ENCODE measurements at places on chromosomes 12 and 14.

DNA sequence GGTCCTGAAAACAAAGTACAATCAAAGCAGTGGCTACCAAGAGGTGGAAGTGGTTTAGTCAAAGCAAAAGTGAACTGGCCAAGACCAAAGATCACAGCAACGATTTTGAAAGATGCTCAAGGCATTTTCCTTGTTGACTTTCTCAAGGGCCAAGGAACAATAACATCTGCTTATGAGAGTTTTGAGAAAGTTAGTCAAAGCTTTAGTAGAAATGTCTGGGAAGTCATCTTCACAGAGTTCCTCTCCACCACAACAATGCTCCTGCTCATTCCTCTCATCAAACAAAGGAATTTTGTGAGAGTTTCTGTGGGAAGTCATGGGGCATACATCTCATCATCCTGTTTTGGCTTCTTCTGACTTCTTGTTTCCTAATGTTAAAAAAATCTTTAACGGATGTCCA is 80.1 kb downstream of the PLEKHA5 start:
- no peak for DNase-seq

DNA sequence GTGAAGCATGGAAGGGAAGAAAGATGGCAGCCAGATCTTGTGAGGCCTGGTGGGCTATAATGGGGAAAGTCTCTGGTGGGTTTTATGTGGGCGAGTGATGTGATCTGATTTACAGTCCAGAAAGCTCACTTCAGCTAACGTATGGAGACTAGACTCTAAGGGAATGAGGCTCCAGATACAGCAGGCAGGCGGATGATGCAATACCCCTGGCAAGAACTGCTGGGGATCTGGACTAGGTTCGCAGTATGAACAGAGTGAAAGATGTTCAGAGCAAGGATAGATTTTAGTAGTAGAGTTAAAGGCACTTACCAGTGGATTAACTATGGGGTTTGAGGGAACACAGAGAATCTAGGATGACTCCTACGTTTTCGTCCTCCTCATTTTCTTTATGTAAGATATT is 253.1 kb downstream of the ANO2 start:
- DNase-seq = no peak

DNA sequence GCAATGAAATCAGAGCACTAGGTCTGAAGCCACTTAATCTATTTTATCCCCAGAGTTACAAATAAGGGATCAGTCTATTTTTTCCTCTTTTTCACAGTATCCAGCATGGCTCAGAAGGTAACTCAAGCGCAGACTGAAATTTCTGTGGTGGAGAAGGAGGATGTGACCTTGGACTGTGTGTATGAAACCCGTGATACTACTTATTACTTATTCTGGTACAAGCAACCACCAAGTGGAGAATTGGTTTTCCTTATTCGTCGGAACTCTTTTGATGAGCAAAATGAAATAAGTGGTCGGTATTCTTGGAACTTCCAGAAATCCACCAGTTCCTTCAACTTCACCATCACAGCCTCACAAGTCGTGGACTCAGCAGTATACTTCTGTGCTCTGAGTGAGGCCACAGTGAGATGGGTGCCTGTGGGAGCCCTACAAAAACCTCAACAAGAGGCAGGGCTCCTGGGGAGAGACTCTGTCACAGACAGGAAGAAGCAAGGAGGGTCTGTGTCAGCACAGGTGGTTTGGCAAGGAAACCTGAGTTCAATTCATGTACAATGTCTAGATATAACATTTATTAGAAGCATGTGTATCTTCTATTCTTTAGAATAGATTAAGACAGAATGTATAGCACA is 334.3 kb upstream of the OR4E1 start:
- DNase-seq = no peak

DNA sequence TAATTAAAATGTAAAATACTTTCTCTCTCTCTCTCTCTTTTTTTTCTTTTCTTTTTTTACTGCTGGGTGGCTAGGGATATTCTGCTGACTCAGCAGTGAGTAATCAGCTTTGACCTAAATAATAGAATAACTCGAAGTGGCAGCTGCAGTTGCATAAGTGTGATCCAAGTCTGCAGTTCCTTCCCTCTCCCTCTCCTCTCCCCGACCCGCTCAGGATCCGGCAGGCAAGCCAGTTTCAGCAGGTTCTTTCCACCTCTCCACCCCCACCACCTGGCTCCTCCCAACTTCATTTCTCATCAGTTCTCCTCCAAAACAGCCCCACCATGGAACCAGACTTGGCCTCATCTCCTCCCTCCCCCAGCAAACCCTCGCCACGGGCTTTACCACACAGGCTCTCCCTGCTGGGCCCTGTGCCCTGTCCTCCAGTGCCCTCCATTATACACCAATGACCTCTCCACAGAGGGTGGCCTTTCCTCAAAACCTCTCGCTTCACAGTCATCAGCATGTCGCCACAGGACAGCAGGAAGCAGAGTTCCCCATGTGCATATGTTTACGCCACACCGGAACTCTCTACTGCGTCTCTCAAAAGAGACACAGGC is 22.4 kb downstream of the SLC7A8 start:
- DNase-seq = peak; percentile 3

- DNase-seq = no peak
Measured at GRCh38 chr12:78600541-78600940, 264.0 kb upstream of the SYT1 start.

- DNase-seq = no peak
Measured at GRCh38 chr12:58368001-58368400, 426.6 kb downstream of the ATP23 start.

- no peak for DNase-seq
Measured at GRCh38 chr12:10753059-10753458, 29.9 kb upstream of the YBX3 start.

GRCh38 chr12:24966951-24967564 is 18.2 kb upstream of the BCAT1 start:
- no peak for DNase-seq

GRCh38 chr14:67562025-67562775 is 29.1 kb downstream of the PLEKHH1 start:
- DNase-seq = no peak

GRCh38 chr14:59249029-59249428 is 60.6 kb downstream of the DAAM1 start:
- no peak for DNase-seq

GRCh38 chr12:130470969-130471368 is 133.3 kb downstream of the PIWIL1 start:
- DNase-seq = no peak

DNA sequence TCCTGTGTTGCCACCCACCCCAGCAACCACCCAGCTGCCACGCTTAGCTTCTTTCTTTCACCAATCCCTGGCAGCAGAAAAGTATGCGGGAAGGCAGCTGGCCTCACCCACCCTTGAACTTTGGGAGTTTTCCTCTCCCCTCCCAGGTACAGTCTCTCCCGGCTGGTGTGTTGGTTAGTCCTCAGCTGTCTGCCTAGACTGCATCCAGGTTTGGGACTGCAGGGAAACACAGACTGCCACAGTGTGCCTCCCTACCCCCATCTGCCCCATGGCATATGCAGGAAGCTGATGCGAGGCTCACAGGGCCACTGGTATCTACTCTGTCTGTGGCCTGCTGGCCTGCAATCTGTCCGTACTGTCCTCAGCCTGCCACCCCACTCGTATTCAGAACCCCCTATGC is 2.1 kb downstream of the CD9 start:
- DNase-seq = no peak

GRCh38 chr14:59349258-59349701 is 115.9 kb downstream of the GPR135 start:
- DNase-seq = no peak

GRCh38 chr14:44979273-44979672 is 17.3 kb downstream of the TOGARAM1 start:
- DNase-seq = no peak

DNA sequence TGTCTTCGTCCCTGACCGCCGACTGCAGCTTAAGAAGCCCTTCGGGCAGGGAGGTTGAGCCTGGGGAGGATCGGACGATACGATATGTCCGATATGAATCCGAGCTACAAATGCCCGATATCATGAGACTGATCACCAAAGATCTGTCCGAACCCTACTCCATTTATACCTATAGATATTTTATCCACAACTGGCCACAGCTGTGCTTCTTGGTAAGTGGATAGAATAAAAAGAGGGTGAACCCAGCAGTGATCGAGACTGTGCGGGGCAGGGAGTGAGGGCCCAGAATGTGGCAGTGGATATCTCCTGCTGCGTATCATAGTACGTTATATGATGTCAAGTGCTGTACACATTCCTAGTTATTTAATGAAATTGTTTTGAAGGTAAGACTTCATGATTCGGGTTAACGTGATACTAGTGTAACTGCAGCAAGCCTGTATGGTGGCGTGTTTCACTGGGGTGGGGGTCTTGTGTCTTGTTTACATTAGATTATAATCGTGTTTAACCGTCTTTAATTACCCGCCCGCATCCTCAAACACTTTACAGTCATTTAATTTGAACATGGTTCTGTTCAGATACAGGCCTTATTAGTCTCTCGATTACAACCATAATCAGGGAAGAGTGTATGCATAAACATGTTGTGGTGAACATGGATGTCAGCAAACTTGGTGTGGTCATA is 1.3 kb downstream of the NAA30 start:
- DNase-seq = no peak

DNA sequence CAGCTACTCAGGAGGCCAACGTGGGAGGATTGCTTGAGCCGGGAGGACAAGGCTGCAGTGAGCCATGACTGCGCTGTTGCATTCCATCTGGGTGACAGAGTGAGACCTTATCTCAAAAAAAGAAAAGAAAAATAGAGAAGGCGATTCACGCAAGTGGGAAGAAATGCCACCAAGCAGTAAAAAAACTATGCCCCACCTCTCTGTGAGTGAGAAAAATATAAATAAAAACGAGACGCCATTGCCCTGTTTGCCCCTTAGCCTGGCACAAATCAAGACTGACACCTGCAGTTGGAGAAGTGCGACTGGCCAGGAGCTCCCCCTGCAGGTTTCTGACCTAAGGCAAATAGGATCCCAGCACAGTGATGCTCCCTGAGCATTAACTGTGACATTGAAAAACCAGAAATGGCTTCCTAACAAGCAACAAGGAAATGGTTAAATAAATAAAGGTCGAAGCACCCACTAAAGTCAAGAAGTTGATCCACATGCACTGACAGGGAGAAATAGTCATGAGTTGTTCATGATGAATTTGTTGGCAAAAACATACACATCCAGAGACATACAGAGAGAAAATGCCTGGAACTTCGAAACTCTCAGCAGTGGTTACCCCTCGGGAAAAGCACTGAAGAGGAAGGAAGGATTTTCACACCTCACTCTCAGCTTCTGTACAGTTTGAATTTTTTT is 21.1 kb downstream of the GSC start:
- DNase-seq = no peak

DNA sequence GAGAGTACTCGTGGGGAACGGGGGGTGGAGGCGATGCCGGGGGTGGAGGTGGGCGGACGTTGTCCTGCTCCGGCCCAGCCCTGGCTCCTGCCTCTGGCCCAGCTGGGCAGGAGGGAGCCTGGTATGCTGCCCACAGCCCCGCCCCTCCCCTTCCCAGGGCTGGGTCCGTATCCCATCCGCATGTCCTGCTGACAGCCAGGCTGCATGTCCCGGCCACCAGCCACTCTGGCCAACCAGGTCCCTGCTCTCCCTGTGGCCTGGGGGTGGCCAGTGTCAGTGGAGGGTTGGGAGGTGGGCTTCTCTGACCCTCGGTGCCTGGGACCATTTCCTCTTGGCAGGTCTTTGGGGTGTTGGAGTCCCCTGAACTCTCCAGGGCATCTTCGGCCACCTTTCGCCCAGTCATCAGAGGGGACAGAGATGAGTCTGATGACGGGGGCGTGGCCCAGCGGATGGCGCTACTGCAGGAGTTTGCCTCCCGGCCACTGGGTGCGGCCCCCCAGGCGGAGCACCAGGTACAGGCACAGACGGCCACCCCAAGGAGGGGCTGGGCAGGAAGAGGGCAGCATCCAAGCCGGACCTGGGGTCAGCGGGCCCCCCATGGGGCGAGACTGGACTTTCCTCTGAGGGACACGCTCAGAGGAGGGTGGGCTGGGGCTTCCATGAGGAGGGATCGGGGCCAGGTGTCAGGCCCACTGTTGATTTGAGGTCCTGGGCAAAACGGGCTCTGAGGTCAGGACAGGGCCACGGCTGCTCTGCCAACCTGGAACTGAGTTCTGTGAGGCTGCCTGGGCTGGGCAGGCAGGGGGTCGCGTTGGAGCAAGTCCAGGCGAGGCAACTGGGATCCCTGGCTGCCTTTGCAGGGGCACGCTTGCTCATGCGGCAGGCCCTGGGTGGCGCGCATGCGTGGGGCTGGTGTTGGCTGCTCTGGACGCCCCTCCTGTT is 20.2 kb downstream of the CEP170B start:
- DNase-seq = no peak

GRCh38 chr12:121711361-121712189 is 977 bp upstream of the TMEM120B start:
- peak; percentile 54 for DNase-seq

- DNase-seq = no peak
Measured at GRCh38 chr12:22535478-22535877, 8.9 kb downstream of the C2CD5 start.

DNA sequence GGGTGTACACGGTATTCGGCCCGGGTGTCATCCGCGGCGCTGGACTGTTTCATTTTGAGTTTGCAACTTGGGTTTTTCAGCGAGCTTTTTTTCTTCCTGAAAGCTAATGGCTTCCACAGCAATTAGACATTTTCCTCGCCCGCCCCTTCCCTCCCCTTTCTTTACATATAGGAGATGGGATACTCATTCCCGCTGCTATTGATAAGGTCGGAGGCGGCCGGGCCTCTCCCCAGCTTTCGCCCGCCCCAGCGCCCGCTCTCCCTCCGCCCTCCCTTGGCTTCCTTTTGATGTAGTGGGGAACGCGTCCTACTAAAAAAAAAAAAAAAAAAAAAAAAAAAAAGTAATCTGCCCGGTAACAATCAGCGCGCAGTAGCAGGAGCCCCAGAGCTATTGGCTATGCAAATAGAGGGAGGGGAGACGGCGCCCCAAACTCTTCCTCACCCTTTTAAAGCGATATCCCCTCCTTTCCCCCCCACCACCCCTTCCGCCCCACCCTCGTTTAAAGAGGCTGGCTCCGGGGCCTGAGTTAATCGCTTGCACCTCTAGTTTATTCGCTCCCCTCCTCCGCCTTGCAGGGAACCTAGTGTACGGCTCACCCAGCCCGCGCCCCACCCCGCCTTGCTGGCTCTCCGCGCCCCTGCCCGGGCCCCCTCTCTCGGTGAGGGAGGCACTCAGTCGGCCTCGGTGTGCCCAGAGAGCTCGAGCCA is 1.7 kb upstream of the CCND2 start:
- peak; percentile 19 for DNase-seq

GRCh38 chr12:27530157-27530922 is 6.3 kb downstream of the PPFIBP1 start:
- no peak for DNase-seq

GRCh38 chr12:78210506-78210860 is 379.8 kb downstream of the NAV3 start:
- DNase-seq = no peak

- no peak for DNase-seq
Measured at GRCh38 chr14:26255213-26255612, 342.6 kb downstream of the NOVA1 start.

DNA sequence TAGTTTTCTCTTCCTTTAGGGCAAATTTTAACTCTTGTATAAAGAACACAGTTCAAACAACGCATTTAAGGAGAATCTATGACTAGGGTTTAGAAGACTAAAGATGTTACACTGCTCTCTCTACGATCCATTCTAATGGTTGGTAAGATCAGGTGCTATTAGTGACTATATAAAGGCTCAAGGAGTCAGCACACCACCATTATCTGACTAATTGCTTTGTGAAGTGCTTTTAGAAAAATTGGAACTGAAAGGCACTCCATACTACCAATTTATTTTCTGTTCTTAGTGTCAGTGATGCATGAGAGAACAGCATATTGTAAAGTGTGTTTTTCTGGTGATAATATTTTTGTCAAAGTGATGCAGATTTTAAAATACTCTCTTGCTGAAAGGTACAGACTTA is 136.8 kb downstream of the SYT1 start:
- no peak for DNase-seq

- DNase-seq = no peak
Measured at GRCh38 chr12:16766736-16767135, 160.8 kb upstream of the LMO3 start.

Measured in PC-9 (cell line).